Activated CD4-positive, alpha-beta T cell treated with anti-CD3 and anti-CD28 coated beads, Interleukin-2, amount 10 ng/mL, durations not matched to agents 7 days and 5 days (primary cell): ENCODE measurements at places on chromosomes 12 and 14. TPM values are rescaled to one million over a fixed set of nuclear protein-coding genes. Genes with fewer than 3 reads are reported as not detected.

Gene GPR84
- 0.33 TPM for total RNA-seq

Gene TAS2R42
- total RNA-seq, result not detected

Gene SLC10A1
- not detected for total RNA-seq

Gene STON2
- total RNA-seq, result 0.72 TPM

Gene SYCP3
- total RNA-seq, result 0.35 TPM

Gene NRL
- 3.1 TPM for total RNA-seq
